ENCODE measurements at places on chromosomes 16 and 17.

DNA sequence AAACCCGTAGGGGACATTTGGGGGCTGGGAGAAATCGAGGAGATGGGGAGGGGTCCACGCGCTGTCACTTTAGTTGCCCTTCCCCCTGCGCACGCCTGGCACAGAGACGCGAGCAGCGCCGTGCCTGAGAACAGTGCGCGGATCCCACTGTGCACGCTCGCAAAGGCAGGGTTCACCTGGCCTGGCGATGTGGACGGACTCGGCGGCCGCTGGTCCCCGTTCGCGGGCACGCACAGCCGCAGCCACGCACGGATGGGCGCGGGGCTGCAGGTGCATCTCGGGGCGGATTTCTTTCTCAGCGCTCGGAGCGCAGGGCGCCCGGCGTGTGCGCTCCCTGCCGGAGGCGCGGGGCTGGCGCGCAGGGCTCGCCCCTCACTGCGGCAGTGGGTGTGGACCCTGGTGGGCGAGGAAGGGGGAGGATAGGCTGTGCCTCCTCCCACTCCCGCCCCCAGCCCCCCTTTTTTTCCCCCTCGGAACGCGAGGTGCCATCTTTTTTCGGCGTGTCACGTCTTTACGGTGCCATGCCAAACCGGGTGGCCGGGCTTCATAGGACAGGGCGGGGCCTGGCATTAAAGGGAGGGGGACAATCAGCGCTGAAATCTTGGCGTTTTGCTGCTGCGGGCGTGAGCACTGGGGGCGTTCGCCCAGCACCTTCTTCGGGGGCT, 1.1 kb downstream of the MAPT start:
- DNase-seq, result no peak

DNA sequence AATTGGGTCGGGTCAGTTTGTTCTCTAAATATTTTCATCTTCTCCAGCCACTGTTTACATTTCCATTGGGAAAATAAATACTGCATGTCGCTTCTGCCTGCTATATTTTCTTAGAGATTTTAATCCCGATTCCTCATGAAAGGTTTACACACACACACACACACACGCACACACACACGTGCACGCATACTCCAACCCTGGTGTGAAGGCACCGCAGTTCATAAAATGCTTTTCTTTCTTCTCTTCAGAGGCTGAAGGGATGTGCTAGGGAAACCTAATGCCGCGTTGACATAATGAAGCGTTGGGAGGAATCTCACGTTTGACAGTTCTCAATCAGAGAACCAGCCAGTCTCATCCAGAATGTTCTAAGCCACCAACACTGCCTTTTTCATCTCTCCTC, 222.9 kb upstream of the IRX3 start:
- DNase-seq, result no peak

DNA sequence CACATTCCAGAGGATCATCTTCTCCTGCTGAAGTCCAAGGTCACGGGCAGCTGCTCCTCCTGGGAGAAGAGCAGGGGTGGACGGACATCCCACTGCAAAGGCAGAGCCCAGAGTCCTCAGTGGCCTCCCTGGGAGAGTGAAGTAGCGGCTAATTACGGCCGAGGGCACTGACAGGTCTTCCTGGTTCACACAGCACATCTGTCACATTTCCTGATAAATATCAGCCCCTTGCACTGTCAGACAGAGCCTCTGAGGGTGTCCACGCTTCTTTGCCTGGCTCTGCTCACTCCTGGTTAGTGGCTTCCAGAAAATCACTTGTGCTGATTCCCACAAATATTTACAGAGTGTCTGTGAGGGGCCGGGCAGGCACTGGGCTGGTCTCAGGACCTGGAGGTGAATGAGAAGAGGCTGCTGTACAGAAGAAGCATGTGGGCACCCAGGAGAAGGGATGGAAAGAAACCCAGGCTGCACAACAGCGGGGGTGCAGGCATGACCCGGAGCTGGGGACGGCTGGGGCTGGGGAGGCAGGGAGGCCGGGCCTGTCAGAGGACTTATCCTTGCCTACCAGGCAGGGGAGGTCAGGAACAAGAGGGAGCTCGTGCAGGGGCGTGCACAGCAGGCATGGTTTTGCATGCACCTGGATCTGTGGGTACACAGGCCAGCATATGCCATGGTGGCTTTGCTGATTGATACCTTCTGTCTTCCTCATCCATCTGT, 258.2 kb upstream of the TNRC6C start:
- no peak for DNase-seq

GRCh38 chr17:58521680-58522079, 7.2 kb upstream of the MTMR4 start:
- DNase-seq, result no peak

- no peak for DNase-seq
Measured at GRCh38 chr17:9307313-9307998, 268.2 kb downstream of the STX8 start.

GRCh38 chr17:7841396-7841914, 7.4 kb downstream of the KDM6B start:
- DNase-seq, result no peak

GRCh38 chr16:68265078-68265920, 973 bp downstream of the SLC7A6 start:
- DNase-seq, result no peak

- no peak for DNase-seq
Measured at GRCh38 chr16:83907631-83908250, 8.8 kb downstream of the MLYCD start.

DNA sequence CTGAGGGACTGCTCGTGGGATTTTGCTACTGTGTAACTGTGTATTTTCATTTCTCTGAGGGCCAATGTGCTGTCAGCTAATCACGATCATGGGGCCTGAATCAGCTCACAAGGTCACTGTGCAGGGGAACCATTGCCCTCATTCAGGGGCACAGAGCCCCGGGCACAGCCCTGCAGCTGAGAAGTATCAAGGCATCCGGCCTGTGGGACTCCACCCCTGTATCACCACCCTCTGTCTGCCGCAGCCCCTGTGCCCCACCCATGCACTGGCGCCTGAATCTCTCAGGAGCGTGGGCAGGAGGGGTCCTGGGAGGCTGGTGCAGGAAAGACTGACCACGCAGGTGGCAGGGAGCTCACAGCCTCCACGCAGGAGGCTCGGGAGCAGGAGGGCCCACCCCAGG, 43.4 kb upstream of the RASD1 start:
- no peak for DNase-seq

DNA sequence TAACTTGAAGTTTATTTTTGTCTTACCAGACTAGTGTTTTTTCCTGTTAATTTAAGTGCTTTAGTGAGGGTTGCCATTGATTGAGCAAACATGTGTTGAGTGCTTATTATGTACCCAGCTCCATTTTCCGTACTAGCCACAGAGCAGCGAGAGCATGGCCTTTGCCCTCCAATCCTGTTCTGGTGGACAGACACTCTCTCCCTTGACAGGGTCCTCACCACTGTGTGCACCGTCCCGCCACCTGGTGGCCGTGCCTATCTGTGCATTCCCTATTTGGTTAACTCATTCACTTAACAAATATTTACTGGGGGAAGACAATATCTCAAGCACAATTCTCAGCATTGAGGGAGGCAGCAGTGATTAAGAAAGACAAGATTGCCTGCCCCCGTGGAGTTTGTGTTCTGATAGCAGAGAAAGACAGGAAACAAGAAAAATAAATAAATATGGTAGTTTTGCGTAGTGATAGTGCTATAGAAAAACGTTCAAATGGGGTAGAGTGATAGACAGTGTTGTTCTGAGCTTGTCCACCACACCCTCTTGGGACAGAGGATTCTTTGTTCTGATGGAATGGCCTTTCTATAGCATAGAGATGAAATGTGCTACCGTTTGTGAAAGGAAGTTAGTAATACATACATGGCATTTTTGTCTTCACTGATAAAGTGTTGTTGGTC, 13.0 kb downstream of the CDH13 start:
- DNase-seq, result no peak

DNA sequence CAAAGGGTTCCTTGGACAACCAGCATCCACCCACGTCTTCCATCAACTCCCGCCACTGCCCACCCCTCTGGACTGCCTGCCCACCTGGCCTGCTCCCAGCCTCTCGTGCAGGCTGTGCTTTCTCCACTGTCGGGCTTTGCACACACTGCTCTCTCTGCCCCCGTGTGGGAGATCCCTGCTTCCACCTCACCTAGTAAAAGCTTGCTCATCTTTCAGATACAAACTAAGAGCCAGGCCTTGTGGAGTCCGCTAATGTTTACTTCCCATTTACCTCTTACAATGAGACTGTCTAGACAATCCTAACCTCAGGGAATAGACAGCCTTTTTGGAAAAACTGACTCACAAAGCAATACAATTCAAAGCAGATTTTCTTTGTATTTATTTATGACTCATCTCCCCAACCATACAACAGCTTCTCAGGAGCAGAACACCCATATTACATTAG, 67.6 kb downstream of the USP31 start:
- no peak for DNase-seq

DNA sequence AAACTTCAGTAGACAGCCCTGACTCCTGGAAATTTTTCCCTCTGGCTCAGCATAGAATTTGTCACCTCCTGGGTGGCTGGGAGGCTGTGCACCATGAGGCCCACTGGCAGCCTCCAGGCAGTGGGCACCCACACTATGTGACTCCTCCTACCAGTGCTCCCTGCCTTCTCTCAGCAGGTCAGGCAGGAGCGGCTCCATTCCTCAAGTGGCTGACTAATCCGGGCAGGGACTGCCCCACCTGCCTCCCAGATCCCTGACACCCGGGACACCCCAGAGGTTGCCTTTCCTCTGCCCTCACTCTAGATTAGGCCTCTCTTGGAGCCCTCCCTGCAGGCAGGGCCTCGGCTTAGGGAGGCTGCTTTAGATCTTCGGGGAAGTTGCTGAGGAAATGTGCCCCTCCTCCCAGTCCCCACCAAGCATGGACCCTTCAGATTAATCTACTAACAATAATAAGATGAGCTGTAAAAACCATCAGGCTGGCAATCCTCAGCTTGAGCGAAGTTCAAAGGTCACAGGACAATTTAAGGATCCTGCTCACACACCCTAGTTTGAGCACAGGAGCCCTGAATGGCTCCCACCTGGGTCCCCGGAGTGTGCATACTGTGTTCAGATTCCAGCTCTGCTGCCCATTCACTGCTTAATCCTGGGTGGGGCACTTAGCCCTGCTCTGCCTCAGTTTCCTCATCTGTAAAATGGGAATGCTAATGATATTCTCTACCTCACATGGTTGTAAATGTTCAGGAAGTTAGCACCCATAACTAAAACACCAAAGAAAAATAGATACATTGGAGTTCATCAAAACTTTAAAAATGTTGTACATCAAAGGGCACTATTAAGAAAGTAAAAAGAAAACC, 10.0 kb upstream of the MYCBPAP start:
- no peak for DNase-seq

DNA sequence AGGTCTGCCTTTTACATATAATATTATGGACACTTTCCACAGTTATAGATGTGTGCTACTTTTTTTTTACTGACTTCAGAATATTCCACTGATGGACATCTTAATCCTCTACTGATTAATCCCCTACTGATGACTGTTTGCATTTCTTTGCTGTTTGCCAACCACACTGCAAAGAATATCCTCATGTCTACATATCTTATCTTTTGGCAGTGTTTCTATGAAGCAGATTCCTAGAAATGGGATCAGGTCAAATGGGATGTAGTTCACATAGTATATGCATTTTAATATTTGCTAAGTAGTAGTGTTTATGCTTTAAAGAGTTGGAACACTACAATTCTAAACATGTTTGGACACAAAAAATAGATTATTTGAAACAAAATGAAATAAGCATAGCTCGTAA, 3.2 kb downstream of the CCL3 start:
- no peak for DNase-seq

DNA sequence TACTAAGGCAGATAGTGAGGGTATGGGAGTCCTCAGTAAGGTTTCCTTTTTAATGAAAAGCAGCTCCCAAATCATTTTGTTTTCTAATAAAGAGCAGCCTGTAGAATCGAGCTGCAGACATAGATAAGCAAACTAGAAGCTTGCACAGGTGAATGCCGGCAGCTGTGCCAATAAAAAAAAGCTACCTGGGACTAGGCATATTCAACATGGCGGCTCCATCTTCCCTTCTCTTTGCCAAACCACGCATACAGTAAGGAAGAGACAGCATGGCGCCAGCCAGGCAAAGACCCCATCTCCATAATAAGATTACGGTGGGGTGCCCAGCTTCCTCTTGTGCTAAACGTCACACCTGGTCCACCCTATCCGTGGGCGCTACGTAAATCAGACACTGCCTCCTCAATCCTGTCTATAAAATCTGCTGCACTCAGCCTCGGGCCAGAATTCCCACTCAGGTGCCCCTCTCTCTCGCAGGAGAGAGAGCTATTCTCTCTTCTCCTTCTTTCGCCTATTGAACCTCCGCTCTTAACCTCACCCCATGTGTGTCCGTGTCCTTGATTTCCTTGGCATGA, 92.7 kb upstream of the FA2H start:
- DNase-seq, result no peak

DNA sequence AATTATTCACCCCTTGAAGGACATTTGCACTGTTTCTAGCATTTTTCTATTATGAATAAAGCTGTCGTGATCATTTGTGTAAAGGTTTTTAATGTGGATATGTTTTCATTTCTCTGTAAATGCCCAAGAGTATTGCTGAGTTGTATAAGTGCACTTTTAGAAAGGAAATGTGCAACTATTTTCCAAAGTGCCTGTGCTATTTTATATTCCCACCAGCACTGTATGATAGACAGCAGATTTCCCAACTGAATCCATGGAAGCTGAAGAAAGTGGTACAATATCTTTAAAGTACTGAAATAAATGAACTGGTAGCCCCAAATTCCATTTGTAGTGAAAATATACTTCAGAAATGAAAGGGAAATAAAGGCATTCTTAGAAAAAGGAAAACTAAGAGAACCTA, 238.4 kb downstream of the BCAS3 start:
- no peak for DNase-seq

- no peak for DNase-seq
Measured at GRCh38 chr17:65885541-65886312, 306.2 kb downstream of the CEP112 start.

DNA sequence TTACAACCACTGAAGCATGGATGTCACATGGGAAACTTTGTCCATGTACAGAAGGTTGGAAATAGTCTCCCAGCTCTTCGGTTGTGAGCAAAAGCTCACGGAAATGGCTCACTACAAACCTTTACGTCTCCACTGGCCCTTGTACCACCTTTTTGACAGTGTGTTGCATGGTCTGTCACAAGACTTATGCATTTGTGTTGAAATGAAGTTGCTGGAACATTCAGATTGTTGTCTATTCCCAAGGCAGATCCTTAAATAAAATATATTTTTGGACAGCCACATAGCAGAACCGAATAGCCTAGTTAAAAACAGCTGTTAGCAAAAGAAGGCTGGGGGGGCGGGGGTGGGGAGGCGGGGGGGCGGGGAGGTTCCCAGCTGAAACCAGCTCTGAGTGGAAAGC, 39.2 kb downstream of the KNOP1 start:
- DNase-seq, result no peak

DNA sequence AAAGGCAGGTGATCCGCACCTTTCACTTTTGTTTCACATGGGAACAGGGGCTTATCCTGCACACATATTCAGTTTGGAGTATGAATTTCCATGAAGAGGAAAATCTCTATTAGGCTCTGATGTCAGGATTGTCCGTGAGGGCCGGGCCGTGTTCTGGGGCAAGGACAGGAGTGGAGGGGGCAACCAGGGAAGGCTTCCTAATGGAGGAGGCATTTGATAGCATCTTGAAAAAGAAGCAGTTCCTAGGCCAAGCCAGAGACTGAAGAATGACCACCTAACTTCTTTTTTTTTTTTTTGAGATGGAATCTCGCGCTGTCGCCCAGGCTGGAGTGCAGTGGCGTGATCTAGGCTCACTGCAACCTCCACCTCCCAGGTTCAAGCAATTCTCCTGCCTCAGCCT, 174.2 kb downstream of the SEC14L1 start:
- no peak for DNase-seq

Measured in GM12864 (cell line).